ENCODE measurements at places on chromosomes 7 and 10.

- DNase-seq: peak; percentile 89
Measured at GRCh38 chr7:142459551-142459963, 201.7 kb upstream of the PRSS58 start.

DNA sequence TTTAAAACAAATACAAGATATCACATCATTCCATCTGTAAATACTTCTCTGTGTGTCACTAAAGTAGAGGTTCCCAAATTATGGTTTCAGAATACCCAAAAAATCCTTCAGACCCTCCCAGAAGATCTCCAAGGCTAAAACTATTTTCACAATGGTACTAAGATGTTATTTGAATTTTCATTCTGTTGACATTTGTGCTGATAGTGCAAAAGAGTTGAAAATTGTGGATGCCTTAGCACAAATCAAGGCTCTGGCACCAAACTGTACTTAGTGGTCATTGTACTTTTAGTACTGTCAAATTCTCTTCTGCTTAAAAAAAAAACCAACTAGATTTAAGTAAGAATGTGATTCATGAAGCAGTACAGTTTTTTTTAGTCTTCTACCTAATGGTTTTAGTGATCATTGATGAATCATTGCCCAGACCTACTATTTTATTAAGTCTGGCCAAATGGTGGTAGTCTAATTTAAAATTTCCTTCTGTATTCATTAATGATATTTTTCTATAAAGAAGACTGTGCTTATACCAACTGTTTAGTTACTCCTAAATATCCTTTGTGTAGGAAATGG is 50.5 kb downstream of the TPST1 start:
- DNase-seq: peak; percentile 18

DNA sequence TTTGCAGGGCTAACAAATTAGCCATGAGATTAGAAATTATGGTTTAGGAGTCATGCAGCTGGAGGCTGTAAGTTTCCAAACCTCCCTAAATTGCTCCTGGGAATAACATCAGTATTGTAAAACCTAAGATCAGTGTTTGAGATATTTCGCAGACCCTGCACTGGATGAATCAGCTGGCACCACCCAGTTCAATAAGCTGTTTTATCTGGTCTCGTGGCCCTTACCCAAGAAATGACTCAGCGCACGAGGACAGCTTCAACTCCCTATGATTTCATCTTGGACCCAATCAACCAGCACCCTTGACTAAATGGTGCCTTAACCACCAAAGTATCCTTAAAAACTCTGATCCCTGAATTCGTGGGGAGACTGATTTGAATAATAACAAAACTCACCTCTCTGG is 482.0 kb upstream of the PCDH15 start:
- DNase-seq: peak; percentile 2

GRCh38 chr7:64775289-64775688 is 18.9 kb upstream of the ZNF138 start:
- no peak for DNase-seq

GRCh38 chr10:57785068-57785467 is 482.6 kb downstream of the IPMK start:
- no peak for DNase-seq

- DNase-seq: no peak
Measured at GRCh38 chr7:30371321-30371720, 86.9 kb downstream of the ZNRF2 start.

GRCh38 chr7:103857435-103857834 is 132.0 kb downstream of the RELN start:
- no peak for DNase-seq

DNA sequence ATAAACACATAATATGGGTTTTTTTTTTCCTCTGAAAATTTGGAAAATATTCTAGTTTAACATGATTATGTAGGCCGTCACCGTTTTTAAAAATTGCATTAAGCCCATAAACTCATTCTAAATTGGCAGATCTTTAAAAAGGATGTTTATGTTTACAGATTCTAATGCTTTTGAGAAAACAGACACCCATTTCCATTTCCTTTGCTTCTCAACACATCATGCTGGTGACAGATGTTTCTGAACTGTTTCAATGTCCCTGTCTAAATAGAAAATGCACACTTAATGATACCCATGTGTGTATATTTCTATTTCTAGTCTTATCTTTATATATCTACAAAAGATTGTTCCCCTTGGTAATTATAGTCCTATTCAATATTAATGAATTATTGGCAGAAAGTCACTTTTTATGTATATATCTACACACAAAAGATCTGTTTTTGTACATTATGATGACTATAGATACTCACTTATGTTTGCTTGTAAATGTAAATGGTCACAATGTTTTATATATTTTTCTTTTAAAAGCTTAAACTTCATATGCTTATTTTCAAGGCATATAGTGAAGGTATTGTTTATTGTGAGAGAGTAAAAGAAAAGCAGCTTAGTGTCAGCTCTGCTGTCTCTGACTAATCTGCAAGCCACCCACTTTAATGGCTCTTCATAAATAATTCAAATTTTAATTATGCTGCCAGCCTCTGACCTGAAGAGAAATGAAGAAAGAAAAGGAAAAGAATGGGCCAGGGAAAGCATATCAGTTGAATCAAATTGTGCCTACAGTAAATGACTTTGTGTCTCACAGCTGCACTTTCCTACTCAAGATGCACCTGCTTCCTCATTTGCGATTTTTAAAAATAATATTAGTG is 179.4 kb downstream of the CACNA2D1 start:
- no peak for DNase-seq

GRCh38 chr7:66176914-66177313 is 28.2 kb upstream of the TPST1 start:
- DNase-seq: no peak

- no peak for DNase-seq
Measured at GRCh38 chr10:86855513-86855912, 99.1 kb downstream of the BMPR1A start.

DNA sequence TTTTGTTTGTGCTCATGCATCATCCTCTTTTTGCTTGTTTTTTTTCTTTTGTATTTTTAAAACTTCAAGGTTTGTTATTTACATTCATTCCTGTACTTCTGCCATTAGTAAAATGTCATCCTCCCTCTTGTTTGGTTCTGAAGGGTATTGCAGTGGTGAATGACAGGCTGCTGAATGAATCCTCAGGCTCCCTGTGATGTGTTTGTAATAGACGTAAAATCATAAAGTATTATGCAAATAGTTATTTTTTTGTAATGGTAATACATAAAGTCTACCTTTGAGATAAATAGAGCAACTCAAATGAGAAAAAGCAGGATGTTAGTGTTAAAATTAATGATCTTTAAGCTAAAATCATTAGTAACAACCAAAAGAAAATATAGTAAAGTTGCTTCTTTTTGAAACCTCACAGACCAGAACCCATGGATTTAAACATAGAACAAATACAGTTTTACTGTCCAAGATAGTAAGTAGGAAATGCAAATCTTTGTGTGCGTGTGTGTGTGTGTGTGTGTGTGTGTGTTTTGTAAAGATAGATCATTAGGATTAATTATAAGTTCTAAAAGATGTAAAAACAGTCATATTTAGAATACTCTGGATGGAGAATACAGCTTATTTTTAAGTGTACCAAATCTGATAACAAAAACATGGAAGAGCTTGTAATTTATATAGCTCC is 4.5 kb downstream of the GLCCI1 start:
- no peak for DNase-seq
